ENCODE measurements at places on chromosomes 1 and 21.

DNA sequence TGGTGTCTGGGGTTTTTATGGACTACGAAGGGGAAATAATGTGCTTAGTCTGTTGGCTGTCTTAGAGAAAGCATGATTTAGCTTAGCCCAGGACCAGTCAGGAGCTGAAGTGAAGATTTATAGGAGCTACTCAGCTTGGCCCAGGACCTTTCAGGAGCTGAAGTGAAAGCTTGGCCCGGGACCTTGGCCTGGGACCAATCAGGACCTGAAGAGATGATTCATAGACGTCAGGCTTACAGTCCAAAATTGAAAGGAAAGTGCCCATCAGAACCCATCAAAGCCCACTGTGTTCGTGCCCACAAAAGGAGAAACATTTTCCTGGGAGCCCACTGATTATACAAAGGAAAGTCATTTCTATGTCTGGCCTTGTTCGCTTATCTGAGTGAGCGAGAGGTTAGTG lies 35.6 kb downstream of the MSTO1 start:
- DNase-seq: no peak

DNA sequence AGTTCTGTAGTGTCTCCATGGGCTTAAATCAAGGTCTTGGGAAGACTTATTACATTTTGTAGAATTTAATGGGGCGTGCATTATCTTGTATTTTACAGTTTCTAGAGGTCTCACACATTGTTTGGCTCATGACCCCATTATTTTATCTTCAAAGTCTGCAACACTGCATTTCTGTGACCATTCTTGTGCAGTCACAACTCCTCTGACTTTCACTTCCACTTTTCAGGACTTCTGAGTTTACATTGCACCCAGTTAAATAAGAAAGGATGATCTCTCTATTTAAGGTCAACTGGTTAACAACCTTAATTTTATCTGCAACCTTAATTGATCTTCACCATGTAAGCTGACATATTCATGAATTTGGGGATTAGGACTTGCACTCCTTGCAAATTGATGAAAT lies 1186.6 kb downstream of the MRPL39 start:
- DNase-seq: no peak

DNA sequence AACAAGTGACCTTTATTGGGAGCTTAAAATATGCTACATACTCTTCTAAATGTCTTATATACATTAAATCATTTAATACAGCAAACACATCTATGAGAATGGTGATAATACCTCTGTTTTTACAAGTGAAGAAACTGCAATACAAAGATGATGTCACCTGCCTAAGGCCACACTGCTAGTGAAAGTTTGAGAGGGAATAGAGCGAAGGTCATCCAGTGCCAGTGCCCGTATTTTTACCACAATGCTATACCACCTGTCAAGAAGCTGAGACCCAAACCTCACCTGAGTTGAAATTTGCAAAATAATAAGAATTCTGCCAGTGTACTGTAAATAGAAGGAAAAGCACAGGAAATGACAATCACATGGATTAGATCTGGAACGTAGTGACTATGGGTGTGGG lies 200.4 kb upstream of the TMPRSS15 start:
- no peak for DNase-seq

- DNase-seq: peak; percentile 4
Observed at GRCh38 chr1:53860967-53861411, 22.9 kb upstream of the NDC1 start.

DNA sequence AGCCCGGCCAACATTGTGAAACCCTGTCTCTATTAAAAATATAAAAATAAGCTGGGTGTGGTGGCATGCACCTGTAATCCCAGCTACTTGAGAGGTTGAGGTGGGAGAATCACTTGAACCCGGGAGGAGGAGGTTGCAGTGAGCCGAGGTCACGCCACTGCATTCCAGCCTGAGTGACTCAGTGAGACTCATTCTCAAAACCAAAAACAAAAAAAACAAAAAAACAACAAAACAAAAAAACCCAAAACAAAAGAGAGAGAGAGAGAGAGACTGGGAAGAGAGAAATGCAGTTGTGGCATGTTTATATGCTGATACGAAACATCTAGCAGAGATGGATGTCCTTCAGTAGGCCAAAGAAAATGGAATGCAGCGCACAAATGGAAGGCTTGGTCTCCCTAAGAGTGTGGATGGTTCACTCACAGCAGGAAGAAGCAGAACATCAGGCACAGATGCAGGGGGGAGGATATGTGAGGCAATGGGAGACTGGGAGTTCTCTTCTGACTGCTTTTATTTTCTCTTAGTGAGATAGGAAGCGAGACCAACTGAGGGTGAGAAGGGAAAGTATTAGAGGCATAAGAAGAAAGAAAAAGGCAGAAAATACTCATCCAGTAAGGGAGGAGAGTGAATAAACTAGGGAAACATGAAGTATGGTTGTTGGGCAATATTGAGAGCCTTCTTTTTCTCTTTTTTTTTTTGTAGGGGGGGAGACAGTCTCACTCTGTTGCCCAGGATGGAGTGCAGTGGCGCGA lies 16.0 kb downstream of the THEM4 start:
- DNase-seq: no peak

DNA sequence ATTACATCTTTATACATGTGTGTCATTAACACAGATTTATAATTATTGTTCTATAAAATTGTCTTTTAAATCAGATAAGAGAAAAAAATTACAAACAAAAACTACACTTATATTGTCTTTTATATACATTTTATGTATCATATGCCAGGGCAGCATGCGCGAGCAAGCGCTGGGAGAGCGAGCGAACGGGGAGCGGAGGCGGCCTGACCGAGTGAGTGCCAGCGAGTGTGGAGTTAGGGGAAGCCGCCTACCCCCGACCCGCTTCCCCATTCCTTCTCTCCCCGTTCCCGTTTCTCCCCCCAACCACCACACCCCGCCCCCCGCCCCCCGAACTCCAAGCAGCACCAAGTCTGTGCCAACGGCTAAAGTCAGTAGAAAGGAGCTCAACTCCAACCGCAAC lies 23.0 kb upstream of the SLAMF1 start:
- no peak for DNase-seq

- no peak for DNase-seq
Observed at GRCh38 chr1:3575993-3576392, 35.3 kb downstream of the MEGF6 start.

DNA sequence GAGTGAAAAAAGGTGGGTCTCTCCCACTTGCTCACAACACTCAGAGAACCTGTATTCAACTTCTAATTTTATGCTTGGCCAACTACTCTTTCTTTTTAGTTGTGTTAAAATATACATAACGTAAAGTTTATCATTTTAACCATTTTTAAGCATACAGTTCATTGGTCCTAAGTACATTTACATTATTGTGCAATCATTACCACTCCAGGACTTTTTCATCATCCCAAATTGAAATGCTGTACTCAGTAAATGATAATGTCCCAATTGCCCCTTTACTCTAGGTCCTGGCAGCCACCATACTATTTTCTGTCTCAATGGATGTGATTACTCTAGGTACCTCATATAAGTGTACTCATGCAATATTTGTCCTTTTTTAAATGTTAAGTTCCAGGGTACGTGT lies 212.3 kb upstream of the PLXNA2 start:
- DNase-seq: no peak

DNA sequence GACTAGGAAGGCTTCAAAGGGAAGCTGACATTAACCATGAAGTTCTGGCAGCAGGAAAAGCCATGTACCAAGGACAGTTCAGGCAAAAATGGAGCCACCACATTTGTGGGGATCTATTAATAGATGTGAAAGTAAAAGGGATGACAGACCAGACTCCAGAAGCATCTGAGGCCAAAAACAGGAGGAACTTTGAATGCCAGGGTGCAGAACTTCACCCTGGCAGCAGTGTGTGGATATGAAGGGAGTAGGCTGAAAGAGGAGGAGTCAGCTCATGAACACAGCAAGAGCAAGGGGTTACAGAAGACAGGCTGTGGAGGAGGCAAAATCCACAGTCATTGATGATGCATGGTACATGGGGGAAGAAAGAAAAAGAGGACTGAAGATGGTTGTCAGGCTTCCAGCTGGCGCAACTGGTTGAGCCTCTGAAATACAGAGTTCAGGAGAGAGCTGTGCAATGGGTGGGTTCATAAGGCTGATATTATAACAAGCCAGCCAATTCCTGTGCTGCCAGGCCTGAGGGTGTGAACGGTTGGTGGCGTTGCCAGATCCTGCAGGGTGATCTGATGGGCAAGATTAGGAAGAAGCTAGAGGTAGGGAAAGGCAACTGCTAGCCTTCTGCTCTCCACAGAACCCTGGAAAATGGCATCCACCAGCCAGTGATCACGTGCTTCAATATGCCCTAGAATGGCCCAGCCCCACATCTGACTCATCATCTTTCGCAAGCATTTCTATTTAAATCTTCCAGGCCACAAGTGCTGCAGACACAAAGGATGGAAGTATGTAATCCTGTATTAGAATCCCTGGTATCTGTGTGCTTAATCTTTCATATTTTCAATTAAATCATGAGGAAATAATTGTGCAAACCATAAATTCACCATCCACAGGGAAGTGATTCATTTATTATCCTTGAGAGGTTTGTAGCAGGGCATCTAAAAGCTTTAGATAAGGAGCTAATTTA lies 81.9 kb downstream of the SLC25A24 start:
- no peak for DNase-seq

GRCh38 chr1:110763149-110763548 lies 88.4 kb upstream of the KCNA3 start:
- DNase-seq: no peak

DNA sequence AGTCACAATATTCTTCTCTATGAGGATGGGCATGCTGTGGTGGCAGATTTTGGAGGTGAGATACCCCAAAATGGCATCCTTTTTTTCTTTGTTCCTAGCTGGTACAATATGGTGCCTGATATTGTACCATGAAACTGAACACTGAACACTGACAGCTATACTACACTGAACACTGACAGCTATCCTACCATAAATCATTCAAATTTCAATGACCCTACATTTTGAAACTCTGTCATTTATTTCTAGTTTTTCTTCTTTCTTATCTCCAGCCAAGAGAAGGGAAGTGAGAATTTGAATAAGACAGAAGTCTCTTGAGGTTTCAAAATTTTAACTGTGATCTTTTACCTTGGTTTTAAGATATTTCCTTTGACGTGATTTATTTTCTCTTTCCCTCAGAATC lies 76.3 kb downstream of the LRRC53 start:
- DNase-seq: no peak

GRCh38 chr1:203778146-203778545 lies 13.2 kb downstream of the LAX1 start:
- DNase-seq: no peak

DNA sequence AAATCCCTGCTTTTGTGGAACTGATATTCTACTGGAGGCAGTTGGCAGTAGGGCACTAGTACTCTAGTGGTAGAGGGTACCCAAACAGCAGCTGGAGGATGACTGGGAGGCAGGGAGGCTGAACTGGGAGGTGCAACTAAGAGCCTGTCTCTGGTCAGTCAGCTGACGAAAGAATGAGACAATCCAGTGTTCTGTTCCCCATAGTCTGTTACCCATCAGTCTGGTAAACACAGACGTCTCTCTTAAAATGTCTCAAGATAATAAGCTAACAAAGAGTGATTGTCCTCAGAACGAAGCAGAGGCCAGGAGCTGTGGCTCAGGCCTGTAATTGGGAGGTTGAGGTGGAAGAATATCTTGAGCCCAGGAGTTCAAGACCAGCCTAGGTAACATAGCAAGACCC lies 30.4 kb downstream of the TFAP2E start:
- no peak for DNase-seq

DNA sequence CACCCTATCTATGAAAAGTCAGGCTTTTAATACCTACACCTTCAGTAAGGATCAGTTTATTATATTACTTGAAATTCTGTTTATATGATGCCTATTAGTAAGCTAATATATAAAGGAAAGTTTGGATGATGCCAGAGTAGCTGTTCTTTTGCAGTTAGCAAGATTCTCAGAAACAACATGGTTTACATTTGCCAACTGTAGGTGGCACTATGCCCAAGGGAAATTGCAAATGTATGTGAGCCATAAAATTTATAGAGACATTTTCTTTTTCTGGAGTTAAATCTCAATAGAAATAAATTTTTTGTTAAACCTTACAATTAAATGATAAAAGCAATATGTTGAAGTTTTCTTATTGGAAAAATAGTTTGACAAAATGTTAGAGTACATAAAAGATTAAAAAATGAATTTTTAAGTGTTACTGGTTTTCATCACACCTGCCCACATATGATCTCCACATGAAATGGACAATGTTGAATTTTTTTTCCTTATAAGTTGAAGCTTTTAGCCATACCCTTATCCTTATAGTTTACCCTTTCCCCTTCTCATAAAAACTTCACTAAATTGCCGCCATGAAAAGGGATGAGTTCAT lies 32.1 kb upstream of the EPHX4 start:
- no peak for DNase-seq

DNA sequence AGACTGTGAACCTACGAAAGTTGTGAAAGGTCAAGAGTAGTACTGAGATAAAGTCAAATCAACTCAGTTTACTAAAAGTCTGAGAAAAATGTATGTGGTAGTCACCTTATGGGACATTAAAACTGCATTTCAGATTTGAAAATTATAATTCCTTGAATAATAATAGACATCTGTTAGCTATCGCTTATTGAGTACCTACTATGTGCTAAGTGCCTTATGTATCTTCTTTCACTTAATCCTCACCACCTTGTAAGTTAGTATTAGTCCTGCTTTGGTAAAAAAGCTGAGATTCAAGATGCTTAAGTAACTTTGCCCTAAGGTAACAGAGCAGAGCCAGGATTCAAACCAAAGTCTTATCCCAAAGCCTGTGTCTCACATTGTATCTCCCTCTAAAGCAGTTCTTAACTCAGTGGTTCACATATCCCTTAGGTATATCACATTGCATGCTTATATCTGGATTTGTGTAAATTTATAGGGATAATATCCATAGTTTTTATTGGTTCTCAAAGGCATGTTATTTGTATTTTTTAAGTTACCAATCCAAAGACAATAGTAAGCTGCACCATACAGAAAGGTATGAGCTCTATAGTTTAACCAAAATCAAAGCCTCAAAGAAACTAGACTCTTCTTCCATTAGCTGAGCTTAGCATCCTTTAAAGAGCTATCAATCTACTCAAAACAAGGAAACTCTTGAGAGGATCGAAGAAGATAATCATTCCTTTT lies 865 bp downstream of the PIGC start:
- DNase-seq: no peak

GRCh38 chr1:33943978-33944377 lies 80.1 kb downstream of the HMGB4 start:
- DNase-seq: no peak

- no peak for DNase-seq
Observed at GRCh38 chr1:100622966-100623762, 85.2 kb downstream of the GPR88 start.

DNA sequence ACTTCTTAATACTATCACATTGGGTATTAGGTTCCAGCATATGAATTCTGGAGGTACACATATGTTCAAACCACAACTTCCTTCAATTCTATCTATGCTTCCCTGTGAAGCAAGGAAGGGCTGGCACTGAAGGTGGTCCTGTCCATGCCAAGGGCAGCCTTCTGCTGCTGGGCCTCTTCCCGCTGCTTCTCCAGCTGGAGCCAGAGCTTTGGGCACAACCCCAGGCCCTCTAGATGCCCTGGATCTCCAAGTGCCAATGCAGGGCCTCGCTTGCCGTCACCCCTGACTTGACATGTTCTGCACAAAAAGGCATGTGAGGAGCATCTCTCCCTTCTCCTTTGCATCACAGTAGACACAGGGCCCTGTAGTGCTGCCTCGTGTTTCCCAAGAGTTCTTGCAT lies 62.6 kb downstream of the STYXL2 start:
- DNase-seq: no peak

- no peak for DNase-seq
Observed at GRCh38 chr21:36980280-36981048, 14.0 kb upstream of the HLCS start.

Data from stimulated activated CD4-positive, alpha-beta T cell treated with anti-CD3 and anti-CD28 coated beads, Interleukin-1b, Interleukin-23, amount 100 ng/mL, for 1 hour (primary cell).